Activated T-helper 1 cell treated with anti-CD3 and anti-CD28 coated beads, Interleukin-12 subunit alpha, Interleukin-12 subunit beta, Interleukin-2, Interleukin-4 antibody, amounts not matched to agents 30 ng/mL and 10 ng/mL and 1 ng/mL, durations not matched to agents 14 hours and 24 hours and 36 hours (primary cell): ENCODE measurements at places on chromosomes 2 and 18. TPM values are rescaled to one million over a fixed set of nuclear protein-coding genes. Genes with fewer than 3 reads are reported as not detected.

The DUSP2 gene
- total RNA-seq: 494 and 500 TPM in 2 replicates

The CNTNAP5 gene
- total RNA-seq: not detected in 2 replicates

The SLC4A5 gene
- total RNA-seq: 0.47 and 0.71 TPM in 2 replicates

The CSRNP3 gene
- not detected in 2 replicates for total RNA-seq

The LONRF2 gene
- 0.23 and 0.32 TPM in 2 replicates for total RNA-seq

The TANC1 gene
- total RNA-seq: 0.37 and 0.47 TPM in 2 replicates

The AQP4 gene
- total RNA-seq: not detected in 2 replicates

DNA sequence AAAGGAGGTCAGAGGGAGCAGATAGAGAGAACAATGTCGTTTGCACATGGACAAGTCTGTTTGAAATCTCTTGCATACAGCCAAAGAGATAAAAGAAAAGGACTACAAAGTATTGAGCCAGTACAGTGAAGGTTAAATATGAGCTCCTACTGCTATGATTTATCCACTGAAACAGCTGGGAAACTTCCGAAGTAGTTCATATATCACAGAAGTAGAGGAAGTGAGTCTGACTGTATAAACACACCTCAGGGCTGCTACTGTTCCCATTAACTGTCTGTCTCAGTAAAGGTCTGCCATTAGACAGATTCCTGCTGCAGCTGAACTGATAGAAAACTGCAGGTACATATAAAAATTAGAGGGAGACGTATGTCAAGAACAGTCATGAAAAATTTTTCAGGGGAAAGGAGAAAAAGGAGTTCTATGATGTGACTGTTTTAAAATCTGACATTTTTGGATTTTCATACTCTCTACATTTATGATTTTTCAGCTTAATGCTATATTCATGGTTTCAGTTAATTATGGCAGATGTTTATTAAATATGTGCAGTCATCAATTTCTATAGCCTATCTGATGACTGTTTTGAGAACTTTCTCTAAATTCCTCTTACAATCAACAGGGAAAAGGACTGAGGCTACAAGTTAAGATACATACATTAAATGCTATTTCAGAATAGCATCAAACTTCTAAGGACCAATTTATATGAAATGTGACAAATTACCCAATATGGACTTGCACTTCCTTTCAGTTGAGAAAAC is 364.7 kb downstream of the ERBB4 start:
- DNase-seq: no peak

GRCh38 chr2:43879261-43879660 is 40.5 kb downstream of the ABCG8 start:
- no peak for DNase-seq

GRCh38 chr2:149858901-149859634 is 271.5 kb upstream of the MMADHC start:
- no peak for DNase-seq

- no peak for DNase-seq
Observed at GRCh38 chr2:68203587-68203986, 45.9 kb downstream of the PNO1 start.

GRCh38 chr18:13620206-13620672 is 106.1 kb downstream of the FAM210A start:
- DNase-seq: no peak

DNA sequence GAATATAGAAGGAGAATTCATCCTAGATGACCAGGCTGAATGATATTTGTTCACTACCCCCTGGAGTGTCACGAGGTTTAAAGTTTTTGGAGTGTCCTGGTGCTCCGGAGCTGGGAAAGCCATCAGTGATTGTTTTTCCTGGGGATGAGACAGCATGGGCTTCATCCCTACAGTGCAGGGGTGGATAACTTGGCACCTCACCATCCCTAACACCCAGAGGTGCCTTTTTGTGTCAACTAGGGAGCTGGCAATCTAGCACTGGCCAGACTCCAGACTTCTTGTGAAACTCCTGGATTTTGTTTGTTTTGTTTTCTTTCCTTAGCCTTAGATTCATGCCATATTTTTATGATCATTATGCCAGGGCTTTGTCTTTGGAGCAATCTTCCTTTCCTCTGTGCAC is 164.8 kb downstream of the PRKCE start:
- DNase-seq: no peak

DNA sequence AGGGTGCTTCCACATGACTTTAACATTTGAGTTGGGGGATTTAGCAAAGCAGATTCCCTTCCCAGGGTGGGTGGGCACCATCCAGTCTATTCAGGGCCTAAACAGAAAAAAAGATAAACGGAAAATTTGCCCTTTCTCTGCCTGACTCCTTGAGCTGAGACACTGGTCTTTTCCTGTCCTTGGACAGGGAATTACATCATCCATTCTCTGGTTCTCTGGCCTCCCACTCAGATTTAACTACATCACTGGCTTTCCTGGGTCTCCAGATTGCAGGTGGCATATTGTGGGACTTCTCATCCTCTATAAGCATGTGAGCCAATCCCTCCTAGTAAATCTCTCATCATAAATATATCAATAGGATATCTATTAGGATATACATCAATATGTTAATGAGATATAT is 25.8 kb downstream of the CAPN13 start:
- no peak for DNase-seq

DNA sequence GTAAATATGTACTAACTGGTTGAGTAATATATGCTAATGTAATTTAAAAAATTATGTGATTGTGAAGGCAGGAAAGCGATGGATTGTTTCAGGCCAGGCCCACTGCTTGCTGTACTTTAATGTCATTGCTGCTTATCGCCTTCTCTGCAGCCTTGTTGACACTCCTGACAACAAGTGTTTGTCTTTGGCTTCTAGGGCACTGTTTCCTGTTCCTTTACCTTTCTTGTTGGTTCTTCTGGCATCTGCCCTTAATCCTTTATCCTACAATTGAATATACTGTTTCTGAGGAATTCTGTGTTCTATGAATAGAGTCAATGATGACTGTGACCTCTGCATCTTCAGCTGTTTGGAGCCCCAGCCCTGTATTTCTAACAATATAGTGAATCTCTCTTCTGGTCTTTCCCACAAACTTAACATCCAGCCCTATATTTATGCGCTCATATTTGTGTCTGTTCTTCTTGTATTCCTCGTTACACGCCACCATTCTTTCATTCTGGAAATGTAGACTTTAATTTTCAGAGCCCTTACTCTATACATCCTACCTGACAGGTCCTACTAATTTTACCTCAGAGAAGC is 17.6 kb downstream of the ACSL3 start:
- no peak for DNase-seq

DNA sequence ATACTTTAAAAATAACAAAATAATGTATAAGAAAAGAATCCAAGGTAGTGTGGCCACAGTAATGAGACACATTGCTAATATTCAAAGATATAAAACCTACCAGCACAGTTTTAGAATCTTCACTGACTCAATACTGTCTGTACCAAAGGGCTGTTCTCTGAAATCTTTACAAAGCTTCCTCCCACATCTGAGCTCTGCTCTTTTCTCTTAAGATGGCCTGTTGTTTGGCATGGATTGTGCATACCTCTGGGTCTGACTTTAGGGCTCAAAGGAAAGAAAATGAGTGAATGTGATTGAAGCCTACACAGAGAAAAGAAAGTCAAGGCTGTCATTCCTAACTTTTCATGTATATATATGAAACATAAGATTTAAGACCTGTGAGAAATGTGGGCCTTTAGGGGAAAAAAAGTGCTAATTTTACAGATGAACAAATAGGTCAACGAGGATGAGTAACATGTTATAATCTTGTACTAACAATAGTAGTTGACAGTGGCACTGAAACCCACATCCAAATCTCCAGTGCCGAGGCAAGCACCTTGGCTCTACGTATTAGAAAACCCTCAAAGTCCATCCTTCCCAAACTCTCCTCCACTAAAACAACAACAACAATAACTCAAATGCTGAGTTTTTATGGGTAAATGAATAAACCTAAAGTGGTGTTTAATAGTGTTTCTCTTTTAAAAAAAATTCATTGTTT is 114.2 kb downstream of the ZNF521 start:
- DNase-seq: no peak

GRCh38 chr2:41409328-41409727 is 638.5 kb upstream of the PKDCC start:
- DNase-seq: no peak

- no peak for DNase-seq
Observed at GRCh38 chr2:47724221-47724981, 58.5 kb upstream of the MSH6 start.
